ENCODE measurements at places on chromosomes 12 and 14.

DNA sequence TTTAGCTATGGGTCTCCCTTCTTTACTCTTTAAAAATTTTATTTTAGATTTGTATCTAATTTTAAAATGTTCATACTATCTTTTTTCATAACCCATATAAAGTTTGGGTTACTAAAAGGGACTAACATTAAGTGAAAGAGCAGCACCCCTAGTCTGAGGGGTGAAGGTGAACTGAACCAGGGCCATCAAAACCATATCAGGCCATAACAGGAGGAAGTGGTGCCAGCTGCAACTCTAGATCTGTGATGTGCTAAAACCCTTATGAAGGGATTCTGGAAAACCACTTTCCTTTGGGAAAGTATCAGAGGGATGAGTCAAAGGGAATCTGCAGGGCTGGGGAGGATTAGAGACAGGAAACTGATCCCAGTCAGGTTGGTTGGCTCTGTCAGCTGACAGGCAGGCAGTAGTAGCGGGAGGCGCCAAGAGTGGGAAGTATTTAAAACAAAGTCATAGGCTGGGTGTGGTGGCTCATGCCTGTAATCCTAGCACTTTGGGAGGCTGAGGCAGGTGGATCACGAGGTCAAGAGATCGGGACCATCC lies 162.5 kb downstream of the PPM1H start:
- no peak for DNase-seq

- no peak for DNase-seq
Observed at GRCh38 chr12:46457958-46458357, 85.4 kb upstream of the SLC38A2 start.

DNA sequence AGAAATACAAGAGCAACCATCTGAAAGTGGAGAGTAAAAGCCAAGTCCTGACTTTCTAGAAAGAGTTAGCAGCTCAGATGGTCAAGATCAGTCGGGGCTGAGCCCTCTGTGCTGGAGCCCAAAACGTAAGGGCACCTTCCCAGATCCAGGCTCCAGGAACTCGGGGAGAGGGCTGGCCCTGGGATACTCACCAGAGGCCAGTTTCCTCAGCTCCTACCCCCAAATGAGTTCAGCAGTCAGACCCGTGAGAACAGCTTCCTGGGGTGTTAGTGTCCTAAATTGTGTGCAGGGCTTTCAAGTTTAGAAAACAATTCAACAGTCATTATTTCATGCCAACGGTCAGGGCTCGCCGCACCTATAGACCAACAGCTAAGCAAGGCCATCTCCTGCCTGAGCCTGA lies 147.6 kb upstream of the FKBP4 start:
- DNase-seq, result no peak

DNA sequence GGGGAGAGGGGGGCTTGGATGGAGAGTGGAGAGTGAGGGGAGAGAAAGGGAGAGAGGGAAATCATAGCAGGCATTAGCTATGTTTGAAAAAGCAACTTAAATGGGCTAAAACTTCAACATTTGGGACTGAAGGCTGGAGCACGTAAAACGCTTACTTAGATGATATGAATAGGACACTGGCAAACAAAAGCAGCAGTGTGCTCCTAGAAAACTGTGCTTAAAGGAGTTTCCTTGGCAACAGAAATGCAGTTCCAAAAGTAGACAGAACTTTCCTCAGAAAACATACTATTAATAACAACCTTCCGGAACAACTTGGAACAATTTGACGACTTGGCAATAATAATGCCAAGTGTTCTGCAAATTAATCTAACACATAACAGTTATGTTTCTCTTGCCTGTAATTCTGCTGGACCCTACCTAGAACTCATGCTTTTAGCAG lies 235.5 kb upstream of the NPAS3 start:
- DNase-seq, result no peak

GRCh38 chr12:112381406-112381882 lies 787 bp downstream of the HECTD4 start:
- peak; percentile 61 for DNase-seq

DNA sequence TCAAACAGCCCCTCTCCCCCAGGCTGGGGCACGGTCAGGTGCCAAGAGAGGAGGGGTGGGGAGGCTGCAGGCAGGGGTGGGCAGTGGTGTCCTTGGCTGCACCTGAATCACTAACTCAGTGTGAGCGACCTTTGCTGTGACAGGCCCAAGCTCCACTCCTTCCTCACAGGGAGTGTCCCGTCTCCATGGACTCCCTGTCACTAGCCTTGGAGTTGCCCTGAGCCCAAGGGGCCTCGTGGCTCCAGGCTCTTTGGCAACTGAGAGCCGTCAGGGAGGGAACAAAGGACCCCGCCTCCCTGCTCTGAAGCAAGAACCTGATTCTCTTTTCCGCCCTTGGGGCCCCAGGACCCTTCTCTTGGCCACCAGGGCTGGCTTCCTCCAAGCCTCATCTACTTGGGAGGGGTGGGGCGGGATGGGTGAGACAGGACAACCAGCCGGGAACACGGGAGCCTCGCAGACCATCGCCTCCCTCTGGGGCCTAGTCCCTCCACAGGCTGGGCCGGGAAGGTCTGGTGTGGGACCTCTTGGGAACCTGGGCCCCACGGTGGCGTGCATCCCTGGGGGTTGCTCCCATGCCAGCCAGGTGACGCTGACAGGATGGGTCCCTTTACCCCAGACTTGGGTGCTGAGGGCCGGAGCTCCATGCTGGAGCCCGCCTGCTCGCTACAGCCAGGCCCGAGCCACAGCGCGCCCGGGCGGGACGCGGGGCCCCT lies 935 bp upstream of the ADSS1 start:
- DNase-seq, result no peak

GRCh38 chr12:19529951-19530636 lies 90.8 kb downstream of the AEBP2 start:
- no peak for DNase-seq

DNA sequence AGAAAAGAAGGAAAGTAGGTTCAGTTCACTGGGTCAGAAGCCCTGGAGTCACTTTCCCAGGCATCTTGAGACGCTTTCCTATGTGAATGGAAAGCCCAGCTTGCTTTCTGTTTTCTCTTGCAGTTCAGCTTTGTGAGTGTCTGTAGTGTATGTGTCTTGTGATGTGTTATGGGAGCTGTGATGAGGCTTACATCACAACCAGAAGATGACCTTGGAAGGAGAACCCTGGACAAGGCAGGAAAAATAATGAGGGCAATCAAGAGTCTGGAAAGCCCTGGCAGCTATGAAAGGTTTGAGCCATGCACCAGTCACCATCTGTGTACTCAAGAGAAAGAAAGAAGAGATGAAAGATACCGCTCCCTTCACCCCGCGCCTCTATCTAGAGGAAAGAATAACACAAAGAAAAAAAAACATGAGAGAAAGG lies 35.2 kb upstream of the PTGR2 start:
- DNase-seq, result no peak

DNA sequence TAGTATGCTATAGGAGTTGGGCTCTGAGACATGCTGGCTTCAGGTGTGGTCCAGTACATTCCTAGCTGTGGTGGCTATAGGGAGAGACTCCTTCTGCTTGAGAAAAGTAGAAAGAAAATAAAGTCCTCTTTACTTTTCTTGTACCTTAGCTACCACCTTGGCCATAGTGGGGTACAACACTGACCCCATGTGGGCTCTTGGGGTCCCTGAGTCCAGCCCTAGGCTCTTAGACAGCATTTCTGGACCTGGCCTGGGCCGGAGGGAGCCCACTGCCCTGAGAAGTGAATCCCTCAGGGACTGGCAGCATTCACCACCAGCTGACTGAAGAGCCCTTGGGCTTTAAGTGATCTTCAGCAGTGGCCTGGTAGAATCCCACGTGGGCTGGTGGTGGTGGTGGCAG lies 143.1 kb downstream of the SYT10 start:
- no peak for DNase-seq

DNA sequence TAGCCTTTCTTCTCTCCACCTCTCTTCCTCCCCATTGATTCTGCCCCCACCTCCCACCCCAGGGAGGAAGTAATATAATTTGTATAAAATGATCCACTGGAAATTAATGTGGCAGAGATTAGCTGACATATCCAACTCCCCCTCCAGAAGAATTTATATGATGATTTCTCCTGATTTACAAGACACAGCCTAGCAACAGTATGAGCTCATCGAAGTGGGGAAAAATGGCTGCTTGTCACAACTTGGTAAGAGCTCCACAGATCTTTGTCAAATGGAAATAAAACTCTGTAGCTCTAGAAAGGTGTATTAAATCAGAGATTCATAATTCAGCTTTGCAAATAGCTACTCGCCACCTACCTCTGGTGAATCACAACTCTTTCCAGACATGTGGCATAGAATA lies 195.7 kb downstream of the NOVA1 start:
- DNase-seq, result no peak

GRCh38 chr12:75581515-75581914 lies 70.1 kb upstream of the KRR1 start:
- DNase-seq, result no peak

DNA sequence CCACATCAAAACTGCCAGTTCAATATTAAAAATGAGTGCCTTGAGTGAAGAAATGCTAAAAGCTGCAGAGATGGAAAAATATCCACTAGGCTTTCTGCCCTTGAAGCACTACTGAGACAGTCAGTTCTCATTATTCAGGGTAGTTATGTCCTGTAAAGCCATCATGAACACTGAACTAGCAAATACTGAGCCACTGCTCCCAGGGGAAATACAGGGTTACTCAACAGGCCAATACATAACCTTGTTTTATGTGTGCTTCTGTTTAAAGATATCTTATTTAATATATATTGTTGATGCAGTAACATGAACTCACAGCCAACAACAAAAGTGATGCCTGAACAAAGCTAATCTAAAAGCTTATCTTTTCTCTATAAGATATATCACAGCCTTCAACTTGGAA lies 3.3 kb downstream of the RAD52 start:
- no peak for DNase-seq

- no peak for DNase-seq
Observed at GRCh38 chr12:13171921-13172859, 24.3 kb upstream of the EMP1 start.

DNA sequence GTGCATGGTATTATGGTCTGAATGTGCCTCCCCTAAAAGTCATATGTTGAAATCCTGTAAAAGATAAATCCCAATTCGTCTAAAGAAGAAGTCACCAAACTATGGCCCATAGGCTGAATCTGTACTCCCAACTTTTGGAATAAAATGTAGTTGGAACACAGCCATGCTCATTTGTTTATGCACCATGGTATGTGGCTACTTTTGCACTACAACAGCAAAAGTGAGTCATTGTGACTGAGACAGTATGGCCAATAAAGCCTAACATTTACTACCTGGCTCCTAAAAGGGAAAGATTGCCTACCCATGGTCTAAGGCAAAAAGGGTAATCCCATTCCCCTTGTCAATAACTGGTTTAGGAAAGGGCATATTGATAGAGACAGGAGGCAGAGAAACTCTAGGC lies 101.8 kb downstream of the LRIG3 start:
- no peak for DNase-seq

DNA sequence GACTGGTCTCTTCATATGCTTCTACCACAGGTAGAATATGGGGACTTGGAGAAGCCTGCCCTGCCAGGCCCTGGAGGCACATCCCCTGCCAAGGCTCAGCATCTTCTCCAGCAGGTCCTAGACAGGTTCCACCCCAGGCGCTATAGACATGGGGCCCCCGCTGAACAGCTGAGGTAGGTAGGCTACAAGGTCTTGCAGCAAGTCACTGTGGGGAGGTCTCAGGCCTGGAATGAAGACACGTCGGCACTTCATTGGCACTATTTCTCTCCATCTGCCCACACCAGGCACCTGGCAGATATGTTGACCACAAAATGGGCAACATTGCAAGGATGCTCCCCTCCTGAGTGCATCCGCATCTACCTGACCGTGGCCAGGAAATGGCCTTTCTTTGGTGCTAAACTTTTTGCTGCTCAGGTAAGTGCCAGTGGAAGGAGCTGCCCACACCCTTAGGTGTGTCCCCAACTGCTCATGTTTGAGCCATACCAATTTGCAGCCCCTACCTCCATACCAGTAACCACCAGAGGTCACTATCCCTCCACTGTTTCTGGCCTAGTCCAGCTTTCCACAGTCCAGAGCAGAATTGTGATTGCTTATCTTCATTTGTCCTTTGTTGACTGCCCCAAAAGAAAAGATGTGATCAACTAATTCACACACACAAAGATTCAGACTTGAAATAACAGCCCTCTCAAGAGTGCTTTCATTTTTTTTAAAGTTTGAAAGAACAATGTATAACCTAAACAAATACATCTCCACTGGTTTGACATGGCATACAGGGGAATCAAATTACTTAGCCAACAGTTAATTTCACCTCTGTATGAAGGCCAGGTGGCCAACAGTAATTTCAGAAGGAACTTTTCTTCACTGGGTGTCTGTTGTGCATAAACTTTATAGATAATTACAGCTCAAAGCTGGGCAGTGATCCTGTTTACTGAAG lies 16.1 kb downstream of the PIGH start:
- DNase-seq, result peak; percentile 56

DNA sequence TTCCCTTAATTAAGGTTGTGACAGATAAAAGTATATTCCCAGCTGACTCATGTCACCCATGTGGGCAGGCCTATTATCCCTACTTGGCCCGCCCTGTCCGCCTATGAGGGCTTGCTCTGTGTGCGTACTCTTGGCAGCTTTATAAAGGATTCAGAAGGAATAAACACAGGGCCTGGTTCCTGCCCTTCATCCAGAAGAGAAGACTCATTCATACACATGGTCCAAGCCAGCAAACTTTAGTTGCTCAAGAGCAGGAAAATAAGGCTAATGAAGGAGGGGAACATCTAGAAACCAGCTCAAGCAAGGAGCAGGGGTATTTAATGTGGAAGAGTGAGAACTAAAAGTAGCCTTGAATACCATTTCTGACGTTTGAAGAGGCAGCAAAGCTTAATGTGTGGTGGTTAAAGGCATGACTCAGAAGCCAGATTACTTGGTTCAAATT lies 141.9 kb downstream of the CRADD start:
- DNase-seq, result no peak

DNA sequence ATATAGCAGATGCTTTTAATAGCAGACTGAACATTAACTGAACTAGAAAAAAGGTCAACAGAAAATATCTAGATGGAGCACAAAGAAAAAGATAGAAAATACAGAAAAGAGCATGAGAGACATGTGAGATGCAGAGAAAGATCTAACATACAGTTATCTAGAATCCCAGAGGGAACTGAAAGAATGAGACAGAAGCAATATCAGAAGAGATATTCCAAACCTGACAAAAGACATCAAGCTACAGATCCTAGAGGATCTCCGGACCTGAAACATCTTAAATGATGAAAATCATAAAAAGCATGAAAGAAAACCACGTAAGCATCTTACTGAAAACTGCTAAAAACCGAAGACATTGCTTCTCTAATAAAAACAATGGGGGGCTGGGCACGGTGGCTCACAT lies 75.0 kb downstream of the NUMB start:
- no peak for DNase-seq

- no peak for DNase-seq
Observed at GRCh38 chr12:23847857-23848256, 101.6 kb downstream of the SOX5 start.

Data from CD4-positive, alpha-beta T cell treated with Interleukin-10 for 1 hour (primary cell).